ENCODE measurements at places on chromosomes 11 and 22.

- no peak for DNase-seq
Observed at GRCh38 chr11:107956543-107956942, 28.3 kb downstream of the RAB39A start.

DNA sequence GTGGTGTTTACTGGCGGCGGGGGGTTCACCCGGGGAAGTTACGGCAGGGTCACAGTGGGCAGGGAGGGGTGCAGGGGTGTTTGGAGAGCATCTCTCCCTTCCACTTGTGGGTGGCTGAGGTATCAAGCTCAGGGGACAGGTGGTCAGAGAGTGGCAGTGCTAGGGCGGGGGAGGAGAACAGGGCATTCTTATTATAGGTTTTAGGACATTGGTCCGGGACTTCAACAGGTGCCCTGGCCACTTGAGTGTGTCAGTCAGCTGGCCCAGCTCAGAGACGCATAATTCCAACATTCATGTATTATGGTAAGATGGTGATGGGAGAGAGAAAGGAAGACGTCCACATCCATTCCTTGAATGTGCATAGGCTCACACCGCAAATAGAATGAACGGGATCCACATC lies 101.7 kb downstream of the TEAD1 start:
- DNase-seq = no peak

GRCh38 chr11:59187035-59187434 lies 15.1 kb downstream of the DTX4 start:
- no peak for DNase-seq

DNA sequence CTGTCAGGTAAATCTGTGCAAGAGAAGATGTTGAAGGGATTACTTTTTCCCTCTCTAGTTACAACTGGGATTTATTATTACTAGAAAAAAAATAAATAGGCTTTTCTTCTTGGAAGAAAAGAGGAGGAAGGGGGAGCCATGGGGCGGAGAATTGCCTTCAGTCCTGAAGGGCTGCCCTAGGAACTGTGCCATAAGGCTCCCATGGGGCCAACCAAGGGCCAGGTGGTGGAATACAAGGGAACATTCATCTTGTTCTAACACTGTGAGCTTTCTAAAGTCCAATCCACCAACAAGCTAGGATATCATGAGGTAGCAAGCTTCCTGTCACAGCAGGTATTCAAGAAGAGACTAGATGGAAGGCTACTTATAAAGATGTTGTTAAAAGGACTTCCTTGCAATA lies 24.8 kb upstream of the NRIP3 start:
- DNase-seq = no peak

DNA sequence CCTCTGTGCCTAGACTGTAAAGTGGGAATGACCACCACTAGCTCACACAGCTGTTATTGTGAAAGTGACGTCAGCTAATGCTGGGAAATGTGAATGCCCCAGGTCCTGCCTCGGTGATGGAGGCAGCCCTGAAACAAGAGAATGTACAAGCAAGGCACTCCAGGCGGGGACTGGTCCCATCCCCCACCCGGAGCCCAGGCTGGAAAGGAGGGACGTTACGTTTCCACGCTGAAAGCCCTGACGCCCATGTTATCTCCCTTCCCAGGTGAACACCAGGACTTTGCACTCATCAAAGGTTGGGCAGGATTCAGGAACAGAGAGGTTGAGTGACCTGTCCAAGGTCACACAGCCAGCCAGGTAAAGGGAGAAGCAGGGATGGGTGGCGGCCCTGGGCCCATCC lies 784 bp downstream of the SULT4A1 start:
- peak; percentile 44 for DNase-seq

- no peak for DNase-seq
Observed at GRCh38 chr22:42001706-42002105, 3.1 kb downstream of the WBP2NL start.

DNA sequence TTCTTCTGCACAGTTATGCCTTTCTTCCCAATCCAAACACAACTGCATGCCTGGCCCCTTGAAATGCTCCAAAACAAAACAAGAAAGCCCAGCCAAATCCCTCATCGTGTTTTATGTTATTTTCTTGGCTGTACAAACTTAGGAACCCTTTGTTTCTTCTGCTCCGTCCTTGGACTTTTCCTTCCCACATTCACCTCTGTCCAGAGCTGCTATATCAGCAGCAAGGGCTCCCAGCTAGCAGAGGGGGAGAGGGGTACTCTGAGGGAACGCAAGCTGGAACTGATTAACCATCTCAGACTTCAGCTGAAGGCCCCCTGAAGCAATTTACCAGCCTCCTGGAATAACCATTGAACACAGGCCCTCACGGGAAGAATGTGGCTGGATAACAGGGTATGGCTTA lies 214.7 kb downstream of the TENM4 start:
- no peak for DNase-seq

- DNase-seq = no peak
Observed at GRCh38 chr22:27107824-27108223, 450.4 kb downstream of the MIAT start.

DNA sequence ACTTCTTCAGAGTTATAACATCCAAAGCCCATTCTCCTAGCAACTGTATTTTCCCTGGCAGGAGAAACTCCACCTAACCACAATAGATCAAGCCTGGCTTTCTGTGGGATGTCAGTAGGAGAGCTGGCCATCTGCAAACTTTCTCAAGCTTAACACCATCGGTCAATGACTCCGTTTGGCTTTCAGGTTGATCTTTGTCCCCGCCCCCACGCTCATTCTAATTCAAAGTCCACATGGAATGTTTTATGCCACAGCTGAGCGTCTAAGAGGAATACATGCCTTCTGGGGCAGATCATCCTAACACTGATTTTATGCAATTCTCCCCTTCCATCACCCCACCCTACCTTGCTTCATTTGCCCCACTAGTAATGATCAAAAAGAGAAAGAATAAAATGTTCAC lies 4.8 kb downstream of the GVQW3 start:
- no peak for DNase-seq

- no peak for DNase-seq
Observed at GRCh38 chr11:1502168-1502953, 15.8 kb upstream of the MOB2 start.

DNA sequence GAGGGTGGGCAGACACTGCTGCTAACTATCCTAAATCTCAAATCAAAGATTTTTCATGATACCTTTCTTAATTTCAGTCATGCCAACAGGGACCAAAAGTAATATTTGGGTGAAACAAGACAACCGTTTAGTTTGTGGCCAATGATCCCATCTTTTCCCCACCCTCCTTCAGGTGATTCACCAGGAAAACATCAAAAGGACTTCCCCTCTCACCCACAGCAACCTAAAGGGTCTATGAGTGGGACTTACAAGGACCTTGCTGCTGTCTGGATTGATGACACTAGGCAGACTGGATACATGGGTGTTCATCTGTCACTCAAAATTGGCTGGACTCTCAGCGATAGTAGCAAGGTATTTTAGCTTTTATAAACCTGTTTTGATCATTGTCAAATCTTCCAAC lies 62.0 kb upstream of the ZC3H12C start:
- no peak for DNase-seq

DNA sequence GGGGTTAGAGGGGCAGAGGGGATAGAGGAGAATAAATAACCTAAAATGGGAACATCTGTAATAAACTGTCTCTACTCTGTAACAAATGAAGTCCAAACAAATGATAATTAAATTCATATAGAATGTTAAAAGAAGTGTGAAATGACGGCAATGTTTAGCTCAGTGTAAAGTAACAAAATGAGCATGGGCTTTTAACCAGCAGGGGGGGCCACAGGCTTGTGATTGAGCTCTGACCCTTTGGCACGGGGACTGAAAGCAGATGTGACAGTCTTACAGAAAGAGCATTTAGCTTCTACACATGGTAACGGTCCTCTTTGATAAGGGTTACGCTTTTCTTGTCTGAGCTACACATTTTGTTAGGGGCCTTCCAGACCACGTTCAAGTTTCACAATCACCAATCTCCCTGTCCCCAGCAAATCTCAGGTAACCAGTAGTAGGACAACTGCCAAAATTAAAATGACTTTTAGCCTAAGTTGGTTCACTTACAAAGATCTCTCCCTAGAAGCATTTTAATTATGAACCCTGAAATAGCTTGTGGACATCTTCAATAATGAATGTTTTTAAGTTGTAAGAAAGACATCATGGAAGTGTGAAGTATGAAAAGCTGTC lies 262.5 kb downstream of the DCDC1 start:
- DNase-seq = peak; percentile 64

GRCh38 chr22:47850644-47851151 lies 1088.2 kb downstream of the TBC1D22A start:
- no peak for DNase-seq

GRCh38 chr11:121464352-121464946 lies 11.7 kb upstream of the SORL1-AS1 start:
- no peak for DNase-seq

DNA sequence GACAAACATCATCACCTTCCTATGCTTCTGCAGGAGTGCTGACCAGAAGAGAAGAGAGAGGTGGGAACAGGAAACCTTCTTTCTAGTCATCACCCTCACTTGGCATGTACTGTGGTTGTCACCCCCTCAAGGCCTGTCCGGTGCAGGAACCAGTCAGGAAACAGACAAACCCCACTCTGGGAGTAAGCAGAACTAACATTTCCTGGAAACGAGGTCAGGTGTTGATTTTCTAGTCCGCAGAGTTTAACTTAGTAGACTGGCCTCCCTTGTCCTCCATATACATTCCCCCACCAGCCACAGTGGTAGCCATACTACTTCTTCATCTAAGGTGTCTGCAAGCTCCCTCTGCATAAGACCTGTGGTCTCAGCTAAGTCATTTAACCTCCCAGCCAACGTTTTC lies 80.7 kb upstream of the NCAM1 start:
- DNase-seq = no peak

DNA sequence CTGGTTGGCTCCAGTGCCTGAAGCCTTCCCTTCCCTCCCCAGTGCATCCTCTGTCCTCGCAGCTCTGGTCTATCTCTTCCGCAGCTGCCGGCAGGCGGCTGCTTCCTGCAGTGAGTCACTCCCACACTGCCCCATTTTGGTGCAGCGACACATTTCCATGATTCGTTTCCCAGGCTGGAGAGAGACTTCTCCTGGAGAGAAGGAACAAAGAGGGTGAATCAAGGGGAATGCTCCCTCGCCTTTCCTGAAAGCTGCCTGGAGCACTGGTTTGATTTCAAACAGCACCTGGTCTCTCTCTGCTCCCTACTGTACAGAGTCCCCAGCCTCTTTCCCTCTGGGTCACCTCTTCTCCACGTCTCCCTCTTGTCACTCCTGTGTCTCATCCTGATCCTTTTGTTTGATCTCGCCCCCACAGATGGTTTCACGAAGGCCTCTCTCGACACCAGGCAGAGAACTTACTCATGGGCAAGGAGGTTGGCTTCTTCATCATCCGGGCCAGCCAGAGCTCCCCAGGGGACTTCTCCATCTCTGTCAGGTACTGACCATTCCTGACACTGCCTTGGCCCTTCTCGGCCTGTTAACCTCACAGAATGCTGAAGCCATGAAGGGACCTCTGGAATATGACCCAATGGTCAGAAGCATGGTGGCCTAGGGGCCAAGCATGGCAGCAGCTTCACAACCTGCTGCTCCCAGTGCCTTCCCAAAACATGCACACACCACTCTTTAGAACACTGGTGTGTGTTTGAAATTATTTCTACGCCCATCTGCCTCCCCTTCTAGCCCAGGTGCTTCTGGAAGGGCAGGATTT lies at the start of gene TMA7B:
TSS of gene TMA7B (plus strand) at position 758 of the 808 bp plus-strand sequence. CDS start 3,978 bp downstream, outside the sequence.
- no peak for DNase-seq

DNA sequence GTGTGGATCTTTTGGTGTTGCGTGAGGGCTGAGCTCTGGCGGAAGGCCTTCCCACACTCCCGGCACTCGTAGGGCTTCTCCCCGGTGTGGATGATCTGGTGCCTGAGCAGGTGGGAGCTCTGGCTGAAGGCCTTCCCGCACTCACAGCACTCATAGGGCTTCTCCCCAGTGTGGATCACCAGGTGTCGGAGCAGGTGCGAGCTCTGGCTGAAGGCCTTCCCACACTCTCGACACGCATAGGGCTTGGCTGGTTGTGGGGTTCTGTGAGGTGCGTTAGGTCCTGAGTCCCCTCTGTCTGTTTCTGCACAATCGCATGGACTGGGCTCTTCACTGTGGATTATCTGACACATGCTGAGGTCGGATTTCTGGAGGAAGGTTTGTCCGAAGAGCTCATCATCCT lies 6.4 kb downstream of the ZNF70 start:
- DNase-seq = no peak

DNA sequence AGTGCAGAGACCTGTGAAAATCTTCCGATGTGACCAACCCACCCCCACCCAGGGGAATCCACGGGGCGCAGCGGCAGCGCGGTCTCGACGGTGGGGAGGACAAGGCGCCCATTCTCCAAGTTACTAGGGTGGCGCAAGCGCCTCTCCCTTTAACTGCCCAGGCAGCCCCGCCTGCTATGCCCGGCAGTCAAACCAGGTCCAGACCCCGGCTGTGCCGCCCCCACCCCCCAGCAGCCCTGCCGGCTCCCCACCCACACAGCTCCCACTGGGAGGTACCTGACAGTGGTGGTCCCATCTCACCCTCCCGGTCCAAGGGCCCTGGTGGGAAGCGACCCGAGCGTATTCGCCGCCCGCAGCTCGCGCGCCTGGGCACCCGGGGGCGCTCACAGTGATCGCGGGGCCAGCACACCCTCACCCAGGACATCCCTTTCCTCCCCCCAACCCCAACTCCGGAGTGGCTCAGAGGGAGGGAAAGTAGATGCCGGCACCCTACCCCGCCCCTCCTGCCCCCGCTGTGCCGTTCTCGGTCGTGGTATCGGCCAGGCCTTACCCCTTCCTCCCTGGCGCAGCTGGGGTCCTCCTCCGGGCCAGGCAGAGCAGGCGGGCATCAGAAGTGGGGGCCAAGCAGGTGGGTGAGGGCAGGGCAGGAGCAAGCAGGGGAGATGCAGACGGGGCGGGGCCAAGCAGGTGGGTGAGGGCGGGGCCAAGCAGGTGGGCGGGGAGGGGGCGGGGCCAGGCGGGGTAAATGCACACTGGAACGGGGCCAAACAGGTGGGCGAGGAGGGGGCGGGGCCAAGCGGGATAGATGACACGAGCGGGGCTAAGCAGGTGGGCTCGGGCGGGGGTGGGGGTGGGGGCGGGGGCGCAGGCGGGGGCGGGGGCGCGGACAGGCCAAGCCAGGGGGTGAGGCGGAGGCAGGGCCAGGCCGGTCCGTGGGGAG lies at the start of gene TRPM5:
TSS of gene TRPM5 (minus strand) at position 634 of the 940 bp plus-strand sequence. CDS start 21,478 bp downstream, outside the sequence.
- DNase-seq = no peak

Measured in left forelimb (tissue), 1 donor.